Ascending aorta (tissue), 2 donors: ENCODE measurements at places on chromosomes 16 and 17. TPM values are rescaled to one million over a fixed set of nuclear protein-coding genes. Genes with fewer than 3 reads are reported as not detected.

ALOX12 gene
- total RNA-seq: not detected

ARL5C gene
- total RNA-seq: not detected

GRCh38 chr16:83842756-83843507 is 35.2 kb downstream of the HSBP1 start:
- no peak overlapping the region for H3K4me3 ChIP-seq
- no peaks in the 10 kb centered on the region for H3K36me3 ChIP-seq
- DNase-seq: no peak
- no peaks in the 10 kb centered on the region for H3K4me1 ChIP-seq

GRCh38 chr16:85716680-85717038 is 27.9 kb upstream of the GINS2 start:
- H3K27me3 ChIP-seq: no peaks in the 10 kb centered on the region
- no peaks in the 10 kb centered on the region for H3K36me3 ChIP-seq
- H3K4me3 ChIP-seq: no peak overlapping the region
- DNase-seq: no peak
- no peaks in the 10 kb centered on the region for H3K4me1 ChIP-seq

GRCh38 chr16:27508476-27508875 is 41.2 kb downstream of the GTF3C1 start:
- peaks cover 71% of the 10 kb centered on the region for H3K36me3 ChIP-seq
- no peak overlapping the region for H3K4me3 ChIP-seq
- no peaks in the 10 kb centered on the region for H3K27me3 ChIP-seq

DNA sequence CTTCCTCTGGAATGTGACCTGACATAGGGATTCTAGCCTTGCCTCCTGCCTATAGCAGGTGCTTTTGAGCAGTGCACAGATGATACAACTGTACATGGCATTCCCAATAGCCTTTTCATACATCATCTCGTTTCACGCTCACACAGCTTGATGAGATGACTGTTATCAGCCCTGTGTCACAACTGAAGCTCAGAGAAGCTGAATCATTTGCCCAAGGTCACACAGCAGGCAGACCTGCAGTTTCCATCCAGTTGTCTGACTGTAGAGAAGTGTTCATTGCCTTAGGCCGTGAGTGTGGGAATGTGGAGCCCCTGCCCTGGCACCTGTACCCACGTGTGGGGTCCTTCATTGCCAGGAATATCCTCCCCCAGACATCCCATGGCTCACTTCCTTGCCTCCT is 20.1 kb downstream of the WFDC1 start:
- H3K4me3 ChIP-seq: no peak overlapping the region
- H3K4me1 ChIP-seq: no peaks in the 10 kb centered on the region

- no peak for DNase-seq
- no peaks in the 10 kb centered on the region for H3K27me3 ChIP-seq
- no peak overlapping the region for H3K4me3 ChIP-seq
- H3K4me1 ChIP-seq: no peaks in the 10 kb centered on the region
- peaks cover 5% of the 10 kb centered on the region for H3K36me3 ChIP-seq
Observed at GRCh38 chr17:72822358-72823023, 270.0 kb downstream of the SLC39A11 start.

- no peak for DNase-seq
- H3K4me1 ChIP-seq: peaks cover 5% of the 10 kb centered on the region
- H3K4me3 ChIP-seq: peak overlapping the region; percentile 97
- peak overlapping the region; percentile 89 for H3K27ac ChIP-seq
Observed at GRCh38 chr17:67718325-67718941, 697 bp downstream of the NOL11 start.
